ENCODE measurements at places on chromosomes 3 and 15. TPM values are rescaled to one million over a fixed set of nuclear protein-coding genes. Genes with fewer than 3 reads are reported as not detected.

IL5RA gene
- polyA plus RNA-seq: not detected

PIGZ gene
- polyA plus RNA-seq: 2.9 TPM

DNA sequence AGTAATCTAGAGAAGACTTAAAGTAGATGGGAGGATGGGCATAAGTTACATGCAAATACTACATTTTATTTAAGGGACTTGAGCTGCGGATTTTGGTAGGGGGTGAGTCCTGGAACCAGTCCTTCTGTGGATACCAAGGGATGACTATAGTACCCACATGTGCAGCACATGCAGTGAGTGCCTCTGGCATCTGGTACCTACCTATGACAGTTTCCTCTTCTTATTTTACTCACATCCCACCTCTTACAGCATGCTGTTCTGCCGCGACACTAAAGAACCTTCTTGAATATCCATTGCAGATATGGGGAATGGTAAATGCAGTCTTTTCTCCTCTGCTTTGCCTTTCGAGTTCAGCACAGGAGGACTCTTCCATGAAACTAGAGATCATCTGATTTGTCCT, 1.7 kb downstream of the TSEN2 start:
- H3K4me1 ChIP-seq: peaks cover 19% of the 10 kb centered on the region
- DNase-seq: no peak
- H3K27me3 ChIP-seq: no peaks in the 10 kb centered on the region
- no peak overlapping the region for H3K4me3 ChIP-seq
- H3K36me3 ChIP-seq: peaks cover 10% of the 10 kb centered on the region
- H3K27ac ChIP-seq: no peak overlapping the region

GRCh38 chr3:99741588-99741987, 76.1 kb upstream of the CMSS1 start:
- H3K27me3 ChIP-seq: no peaks in the 10 kb centered on the region
- no peak overlapping the region for H3K27ac ChIP-seq
- no peaks in the 10 kb centered on the region for H3K36me3 ChIP-seq
- no peaks in the 10 kb centered on the region for H3K4me1 ChIP-seq
- no peak for DNase-seq
- no peak overlapping the region for H3K4me3 ChIP-seq

- H3K36me3 ChIP-seq: no peaks in the 10 kb centered on the region
- no peak overlapping the region for H3K4me3 ChIP-seq
- H3K27me3 ChIP-seq: no peaks in the 10 kb centered on the region
- DNase-seq: no peak
Observed at GRCh38 chr3:105525531-105525930, 158.8 kb downstream of the ALCAM start.

GRCh38 chr15:58966698-58967097, 20.8 kb upstream of the RNF111 start:
- H3K27ac ChIP-seq: no peak overlapping the region

GRCh38 chr3:154684440-154684839, 254.4 kb upstream of the GPR149 start:
- H3K4me3 ChIP-seq: no peak overlapping the region
- H3K36me3 ChIP-seq: no peaks in the 10 kb centered on the region
- no peaks in the 10 kb centered on the region for H3K27me3 ChIP-seq
- DNase-seq: no peak
- H3K4me1 ChIP-seq: no peaks in the 10 kb centered on the region

DNA sequence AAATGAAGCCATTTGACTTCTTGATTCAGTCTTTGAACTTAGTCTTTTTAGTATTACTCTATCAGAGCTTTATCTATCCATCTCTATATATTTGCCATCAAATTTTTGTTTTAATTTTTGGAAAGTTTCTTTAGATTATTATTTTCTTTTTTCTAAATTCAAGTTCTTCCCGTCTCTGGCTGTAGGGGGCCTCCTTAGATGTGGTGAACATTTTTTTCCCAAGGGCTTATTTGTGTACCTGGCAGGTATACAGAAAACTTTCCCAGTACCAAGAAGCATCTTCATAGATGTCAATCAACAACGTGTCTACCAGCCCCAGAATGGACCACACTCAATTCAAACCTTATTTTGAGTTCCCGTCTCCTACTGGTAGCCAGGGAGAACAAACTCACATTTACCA, 486.8 kb upstream of the CNTN4 start:
- no peaks in the 10 kb centered on the region for H3K36me3 ChIP-seq
- H3K27ac ChIP-seq: no peak overlapping the region
- H3K4me3 ChIP-seq: no peak overlapping the region

GRCh38 chr15:35101335-35101734, 16.2 kb upstream of the NANOGP8 start:
- no peak overlapping the region for H3K4me3 ChIP-seq
- no peak overlapping the region for H3K27ac ChIP-seq
- no peaks in the 10 kb centered on the region for H3K36me3 ChIP-seq
